ENCODE measurements at places on chromosomes 11 and 22.

GRCh38 chr11:72271980-72272379 is 28.0 kb upstream of the PHOX2A start:
- DNase-seq: no peak

- DNase-seq: no peak
These were observed 25.7 kb downstream of the AMPD3 start for GRCh38 chr11:10480760-10481159.

DNA sequence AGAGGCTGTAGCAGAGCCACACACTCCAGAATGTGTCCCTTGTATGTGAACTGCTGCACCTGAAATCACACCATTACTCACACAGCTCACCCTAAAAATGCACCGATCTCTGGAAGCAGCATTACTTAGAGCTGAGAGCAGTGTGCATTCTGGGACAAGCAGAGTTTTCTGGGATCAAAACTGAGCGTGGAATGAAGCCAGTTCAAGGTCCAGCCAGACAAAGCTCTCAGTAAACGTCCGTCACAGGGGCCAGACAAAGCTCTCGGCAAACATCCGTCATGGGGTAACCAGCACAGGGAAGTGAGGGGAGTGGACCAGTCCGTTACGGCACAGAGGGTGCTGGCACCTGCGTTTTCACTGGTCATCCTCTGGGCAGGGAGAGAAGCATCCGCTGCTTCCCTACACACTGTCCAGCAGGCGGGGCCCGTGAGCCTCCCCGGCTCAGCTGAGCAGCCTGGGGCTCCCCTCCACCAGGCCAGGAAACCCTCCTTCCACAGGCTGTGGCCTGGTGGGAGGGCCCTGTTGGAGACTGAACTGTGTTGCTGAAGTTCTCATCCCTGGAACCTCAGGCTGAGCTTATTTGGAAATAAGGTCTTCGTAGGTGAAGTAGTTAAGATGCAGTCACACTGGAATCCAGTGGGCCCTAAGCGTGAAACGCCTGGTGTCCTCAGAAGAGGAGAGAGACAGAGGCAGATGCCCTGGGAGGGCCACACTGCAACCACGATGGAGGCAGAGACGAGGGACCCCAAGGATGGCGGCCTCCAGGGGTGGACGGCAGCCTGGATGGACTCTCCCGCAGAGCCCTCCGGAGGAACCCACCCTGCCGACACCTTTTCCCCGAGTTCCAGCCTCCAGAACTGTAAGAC is 883.9 kb downstream of the BRD1 start:
- DNase-seq: no peak

DNA sequence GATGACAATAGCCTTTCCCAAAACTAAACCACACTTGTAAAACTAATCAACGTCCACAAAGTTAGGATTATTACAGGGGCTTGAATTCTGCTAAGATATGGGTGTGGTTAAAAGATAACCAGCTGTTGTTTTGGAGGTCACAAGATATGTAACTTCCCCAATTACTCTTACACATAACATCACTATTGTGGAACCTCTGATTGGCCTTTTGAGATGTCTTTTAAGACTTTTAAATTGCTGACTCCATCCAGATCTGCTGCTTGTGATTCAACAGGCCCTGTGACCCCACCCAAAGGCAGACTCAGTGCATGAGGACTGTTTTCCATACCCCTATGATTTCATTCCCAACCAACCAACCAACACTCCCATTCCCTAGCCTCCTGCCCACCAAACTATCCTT is 893.9 kb downstream of the OPCML start:
- DNase-seq: no peak

GRCh38 chr22:25644122-25644521 is 79.6 kb downstream of the GRK3 start:
- DNase-seq: no peak

DNA sequence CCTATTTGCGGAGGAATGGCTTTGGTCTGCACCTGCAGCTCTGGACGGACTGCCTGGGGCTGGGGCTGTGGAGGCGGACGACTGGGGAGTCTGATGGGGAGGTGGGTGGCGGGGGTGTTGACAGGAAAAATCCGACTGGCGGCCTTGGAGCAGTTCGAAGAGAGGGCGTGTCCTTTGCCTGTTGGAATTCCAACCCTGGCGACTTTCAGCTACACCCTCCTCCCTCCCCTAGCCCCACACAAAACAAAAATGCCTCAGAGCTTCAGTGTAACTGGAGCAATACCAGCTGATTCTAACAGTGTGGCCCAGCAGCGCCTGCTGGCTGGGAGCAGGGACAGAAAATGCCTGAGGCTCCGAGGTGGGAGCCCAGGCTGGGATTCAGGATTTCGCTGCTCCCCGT is 85.4 kb downstream of the ATXN10 start:
- no peak for DNase-seq

DNA sequence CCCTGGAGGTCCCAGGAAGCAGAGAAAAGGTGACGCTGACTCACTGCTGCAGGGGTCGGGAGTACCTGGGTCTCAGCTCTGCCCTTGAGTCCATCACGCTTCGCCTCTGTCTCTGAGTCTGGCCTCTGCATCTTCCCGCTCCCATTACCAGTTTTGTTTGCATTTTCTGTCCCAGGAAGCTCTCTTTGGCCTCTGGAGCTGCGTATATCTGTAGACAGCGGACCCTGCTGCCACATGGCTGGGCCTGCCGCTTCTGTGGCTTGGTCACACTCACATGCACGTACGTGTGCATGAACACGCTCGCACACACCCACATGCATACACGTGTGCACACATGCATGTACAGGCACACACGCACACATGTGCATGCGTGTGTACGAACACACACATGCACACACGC is 20.8 kb upstream of the APOBEC3A start:
- DNase-seq: no peak

DNA sequence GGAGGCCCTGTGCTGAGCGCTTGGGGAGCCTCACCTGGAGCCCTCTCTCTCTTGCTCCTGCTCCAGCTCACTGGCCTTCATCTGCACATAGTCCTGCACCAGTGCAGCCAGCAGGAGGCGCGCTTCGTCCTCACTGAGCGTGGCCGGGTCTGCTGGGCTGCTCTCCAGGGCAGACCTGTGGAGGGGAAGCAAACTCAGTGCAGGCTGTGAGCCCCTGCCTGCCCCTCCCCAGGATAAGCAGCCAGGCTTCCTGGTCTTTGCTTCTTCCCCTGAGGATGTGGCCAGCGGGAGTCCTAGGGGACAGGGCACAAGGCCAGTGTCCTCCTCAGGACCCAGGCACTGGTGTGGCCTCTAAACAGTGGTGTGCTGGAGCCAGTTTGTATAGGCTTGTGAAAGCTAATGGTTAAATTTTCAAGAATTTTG is 2.2 kb downstream of the CALCA start:
- DNase-seq: peak; percentile 71

DNA sequence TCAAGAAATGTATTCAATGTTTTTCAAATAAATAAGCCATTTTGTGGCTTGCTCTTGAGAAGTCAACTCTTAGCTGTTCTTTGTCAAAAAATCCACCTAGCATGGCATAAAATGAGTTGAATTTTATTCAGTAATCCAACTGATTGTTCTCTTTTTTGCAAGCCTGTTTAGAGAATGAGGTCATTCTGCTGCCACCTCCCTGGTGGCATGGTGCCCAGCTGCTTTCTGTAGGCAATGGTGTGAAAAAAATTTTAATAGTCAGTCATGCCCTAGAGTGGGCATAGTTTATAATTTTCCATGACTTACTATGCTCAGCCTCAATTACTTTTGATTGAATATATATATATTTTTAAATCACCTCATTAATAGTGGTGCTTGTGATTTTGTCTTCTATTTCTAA is 177.2 kb downstream of the INSC start:
- DNase-seq: no peak

GRCh38 chr11:19672586-19673206 is 39.9 kb upstream of the NAV2 start:
- no peak for DNase-seq

GRCh38 chr22:23269441-23270211 is 89.3 kb downstream of the BCR start:
- no peak for DNase-seq

DNA sequence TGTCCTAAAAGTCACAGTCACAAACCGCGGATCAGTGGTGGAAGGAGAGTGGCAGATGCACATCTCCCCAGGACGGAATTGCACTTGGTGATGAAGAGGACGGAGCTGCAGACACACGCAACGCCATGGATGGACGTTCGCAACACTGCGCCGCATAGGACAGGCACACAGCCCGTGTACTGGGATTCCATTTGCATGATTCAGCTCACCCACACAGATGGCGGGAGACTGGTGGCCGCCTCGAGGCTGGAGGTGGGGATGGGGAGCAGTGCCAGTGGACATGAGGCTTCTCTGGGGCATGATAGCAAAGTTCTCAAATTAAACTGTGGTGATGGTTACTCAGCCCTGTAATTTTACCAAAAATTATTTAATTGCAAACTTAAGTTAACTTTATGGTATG is 37.4 kb downstream of the DUSP8 start:
- DNase-seq: no peak

- no peak for DNase-seq
These were observed 8.2 kb downstream of the TSPAN18 start for GRCh38 chr11:44734843-44735381.

- DNase-seq: peak; percentile 50
These were observed 4.7 kb upstream of the SHISA8 start for GRCh38 chr22:41919357-41920224.

DNA sequence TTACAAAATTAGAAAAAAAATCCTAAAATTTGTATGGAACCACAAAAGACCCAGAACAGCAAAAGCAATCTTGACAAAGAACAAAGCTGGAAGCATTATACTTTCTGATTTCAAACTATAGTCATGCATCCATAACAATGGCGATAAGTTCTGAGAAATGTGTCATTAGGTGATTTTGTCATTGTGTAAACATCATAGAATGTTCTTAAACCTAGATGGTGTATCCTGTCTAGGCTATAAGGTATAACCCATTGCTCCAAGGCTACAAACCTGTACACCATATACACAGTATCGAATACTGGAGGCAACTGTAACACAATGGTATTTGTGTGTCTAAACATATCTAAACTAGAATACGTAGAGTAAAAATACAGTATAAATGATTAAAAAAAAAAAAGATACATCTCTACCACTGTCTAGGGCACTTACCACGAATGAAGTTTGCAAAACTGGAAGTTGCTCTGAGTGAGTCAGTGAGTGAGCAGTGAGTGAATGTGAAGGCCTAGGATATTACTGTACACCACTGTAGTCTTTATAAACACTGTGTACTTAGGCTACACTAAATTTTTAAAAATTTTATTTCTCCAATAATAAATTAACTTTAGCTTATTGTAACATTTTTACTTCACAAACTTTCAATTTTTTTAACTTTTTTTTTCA is 18.1 kb upstream of the SC5D start:
- DNase-seq: no peak

- no peak for DNase-seq
These were observed 6.1 kb upstream of the CHST1 start for GRCh38 chr11:45671246-45672171.

DNA sequence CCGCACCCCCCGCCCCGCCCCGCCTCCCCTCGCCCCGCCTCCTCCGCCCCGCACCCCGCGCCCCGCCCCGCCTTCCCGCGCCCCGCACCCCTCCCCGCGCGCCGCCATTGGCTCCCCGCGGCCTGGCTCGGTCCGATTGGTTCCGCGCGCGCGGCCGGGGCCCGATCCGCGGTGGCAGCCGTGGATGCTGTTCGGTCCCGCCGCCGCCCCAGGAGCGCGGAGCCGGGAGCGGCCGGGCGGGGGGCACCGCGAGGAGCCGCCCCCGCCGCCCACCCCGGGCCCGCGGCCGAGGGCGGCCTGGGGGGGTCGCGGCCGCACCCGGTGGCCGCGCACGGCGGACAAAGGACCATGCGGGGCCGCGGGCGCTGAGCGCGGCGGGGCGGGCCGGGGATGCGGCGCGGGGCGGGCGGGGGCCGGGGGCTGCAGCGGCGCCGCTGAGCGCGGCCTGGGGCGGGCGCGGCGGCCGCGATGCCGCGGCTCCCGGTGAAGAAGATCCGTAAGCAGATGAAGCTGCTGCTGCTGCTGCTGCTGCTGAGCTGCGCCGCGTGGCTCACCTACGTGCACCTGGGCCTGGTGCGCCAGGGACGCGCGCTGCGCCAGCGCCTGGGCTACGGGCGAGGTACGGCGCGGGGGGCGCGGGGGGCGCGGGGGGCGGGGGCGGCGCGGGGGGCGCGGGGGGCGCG is at the start of gene B4GALNT4:
Gene B4GALNT4 (plus strand): TSS at position 164 of the 683 bp plus-strand sequence. CDS start 305 bp downstream, at position 469.
- DNase-seq: no peak

- DNase-seq: no peak
These were observed 16.1 kb upstream of the MYRF start for GRCh38 chr11:61736310-61736709.

GRCh38 chr11:57325735-57326048 is 940 bp upstream of the TNKS1BP1 start:
- no peak for DNase-seq

DNA sequence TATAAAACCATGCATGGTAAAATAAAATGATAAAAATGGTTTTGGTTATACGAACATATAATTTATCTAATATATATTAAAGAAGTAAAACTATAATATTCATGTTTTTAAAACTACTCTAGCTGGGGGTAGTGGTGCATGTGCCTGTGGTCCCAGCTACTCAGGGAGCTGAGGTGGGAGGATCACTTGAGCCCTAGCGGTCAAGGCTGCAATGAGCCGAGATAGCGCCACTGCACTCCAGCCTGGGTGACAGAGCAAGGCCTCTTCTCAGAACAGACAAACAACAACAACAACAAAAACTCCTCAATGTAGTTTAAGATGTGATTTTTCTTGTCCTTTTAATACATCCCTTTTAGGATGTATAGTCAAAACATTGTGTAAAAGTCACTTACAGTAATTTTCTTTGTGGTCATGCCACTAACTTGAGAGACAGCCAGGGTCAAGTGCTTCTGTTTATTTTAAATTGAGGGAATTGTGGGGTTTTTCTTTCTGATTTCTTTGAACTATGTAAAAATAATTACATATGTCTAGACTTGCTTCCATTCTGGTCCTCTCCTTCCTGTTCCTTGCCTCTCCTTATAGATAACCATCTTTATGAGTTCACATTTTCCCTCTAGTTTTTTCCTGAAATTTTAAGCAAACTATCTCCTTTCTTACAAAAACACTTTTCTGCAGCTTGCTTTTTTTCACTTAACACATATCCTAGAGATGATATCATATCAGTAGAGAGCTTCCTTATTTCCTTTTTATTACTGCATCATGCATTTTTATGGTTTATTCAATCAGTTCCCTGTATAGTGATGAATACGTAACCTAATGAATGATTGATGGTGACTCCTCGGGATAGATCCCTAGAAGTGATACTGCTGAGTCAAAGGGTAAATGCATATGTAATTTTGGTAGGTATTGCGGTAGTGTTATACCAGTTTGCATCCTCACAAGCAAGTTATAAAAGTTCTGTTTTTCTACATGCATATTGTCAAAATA is 9.1 kb downstream of the OR2AT4 start:
- DNase-seq: no peak

DNA sequence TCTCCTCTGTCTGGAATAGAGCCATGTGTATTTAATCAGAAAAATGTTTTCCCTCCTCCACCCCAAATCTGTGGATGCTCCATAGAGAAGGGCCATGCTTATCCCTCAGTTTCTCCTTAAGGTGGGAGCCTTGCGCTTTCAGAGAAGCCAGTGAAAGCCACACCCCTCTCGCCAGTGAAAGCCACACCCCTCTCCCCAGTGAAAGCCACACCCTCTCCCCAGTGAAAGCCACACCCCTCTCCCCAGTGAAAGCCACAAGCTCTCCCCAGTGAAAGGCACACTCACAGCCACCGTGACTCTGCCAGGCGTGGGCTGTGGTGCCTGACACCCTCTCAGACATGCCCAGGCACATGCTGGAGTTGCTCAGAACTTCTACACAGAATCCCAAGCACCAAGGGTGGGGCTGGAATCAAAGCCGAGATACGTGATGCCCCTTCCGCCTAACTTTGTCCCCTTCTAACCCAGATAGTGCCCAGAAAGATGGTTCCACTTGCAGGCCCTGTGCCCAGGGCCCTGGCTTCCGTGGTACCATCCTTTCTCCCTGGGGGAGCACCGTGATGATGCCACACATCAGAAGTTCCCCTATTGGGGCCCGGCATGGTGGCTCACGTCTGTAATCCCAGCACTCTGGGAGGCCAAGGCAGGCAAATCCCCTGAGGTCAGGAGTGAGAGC is 16.5 kb upstream of the PRR5 start:
- peak; percentile 90 for DNase-seq

Measured in activated CD8-positive, alpha-beta T cell treated with anti-CD3 and anti-CD28 coated beads, Interleukin-2, amount 10 ng/mL, durations not matched to agents 7 days and 5 days (primary cell).